ENCODE measurements at places on chromosomes 11 and 22. TPM values are rescaled to one million over a fixed set of nuclear protein-coding genes. Genes with fewer than 3 reads are reported as not detected.

OR9G4 gene
- total RNA-seq, result not detected

OR10G6 gene
- total RNA-seq, result not detected

SEZ6L gene
- total RNA-seq, result not detected

P2RY6 gene
- 0.26 TPM for total RNA-seq

GLB1L2 gene
- 3.4 TPM for total RNA-seq

MPPED2 gene
- not detected for total RNA-seq

Measured in bronchial epithelial cell (primary cell).